ENCODE measurements at places on chromosomes 2 and 18.

GRCh38 chr18:12595571-12596255, 62.2 kb downstream of the SPIRE1 start:
- no peak for DNase-seq

GRCh38 chr18:62797329-62797728, 82.0 kb downstream of the PHLPP1 start:
- no peak for DNase-seq

- no peak for DNase-seq
Measured at GRCh38 chr2:119198240-119198840, 25.3 kb upstream of the STEAP3 start.

DNA sequence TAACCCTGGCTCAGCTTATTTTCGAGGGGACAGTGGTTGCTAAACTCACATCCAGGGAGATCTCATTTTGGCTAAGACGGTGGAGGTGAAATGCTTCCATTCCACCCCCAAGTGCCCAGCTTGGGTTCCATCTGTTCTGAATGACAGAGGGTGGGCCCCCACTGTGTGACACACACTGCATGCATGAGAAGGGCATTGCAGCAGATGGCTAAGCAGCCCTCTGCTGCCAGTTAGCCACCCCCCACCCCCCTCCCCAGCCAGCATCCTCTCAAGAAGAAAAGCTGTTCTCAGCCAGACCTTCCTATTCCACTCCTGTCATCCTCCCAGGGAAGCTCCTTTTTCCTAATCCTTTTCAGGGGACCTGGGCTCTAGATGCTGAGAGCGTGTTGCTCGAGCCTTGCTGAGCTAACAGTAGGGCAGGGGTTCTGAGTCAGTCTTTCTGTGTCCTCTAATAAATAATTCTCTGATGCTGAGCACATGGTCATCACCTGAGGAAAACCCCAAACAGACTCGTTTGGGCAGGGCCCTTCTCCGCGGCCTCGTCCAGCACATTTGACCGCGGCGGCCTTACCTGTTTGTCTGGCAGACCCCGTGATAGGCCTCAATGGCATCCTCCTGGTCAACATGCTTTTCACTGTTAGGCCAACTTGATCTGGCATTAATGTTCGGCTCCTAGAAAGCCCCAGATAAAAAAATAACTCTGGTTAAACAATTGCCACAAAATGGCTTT, 49.5 kb upstream of the ACAA2 start:
- no peak for DNase-seq

DNA sequence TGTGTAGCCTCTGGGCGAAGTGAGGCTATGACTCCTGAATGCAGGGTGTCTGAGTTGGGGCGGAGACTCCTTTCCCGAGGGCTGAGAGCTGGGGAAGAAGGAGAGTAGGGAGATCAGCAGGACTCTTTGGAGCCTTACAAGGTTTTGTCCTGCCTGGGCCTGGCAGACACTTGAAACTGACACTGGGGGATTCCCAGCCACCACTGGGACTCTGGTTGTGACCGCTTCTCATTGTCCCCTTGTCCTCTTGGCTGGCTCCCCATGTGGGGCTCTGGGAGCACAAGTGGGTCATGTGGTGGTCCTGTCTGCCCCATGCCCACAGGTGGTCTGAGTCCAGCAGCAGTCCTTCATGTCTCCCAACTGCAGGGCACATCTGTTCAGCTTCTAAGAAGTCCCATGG, 78.2 kb upstream of the MGAT4A start:
- no peak for DNase-seq

DNA sequence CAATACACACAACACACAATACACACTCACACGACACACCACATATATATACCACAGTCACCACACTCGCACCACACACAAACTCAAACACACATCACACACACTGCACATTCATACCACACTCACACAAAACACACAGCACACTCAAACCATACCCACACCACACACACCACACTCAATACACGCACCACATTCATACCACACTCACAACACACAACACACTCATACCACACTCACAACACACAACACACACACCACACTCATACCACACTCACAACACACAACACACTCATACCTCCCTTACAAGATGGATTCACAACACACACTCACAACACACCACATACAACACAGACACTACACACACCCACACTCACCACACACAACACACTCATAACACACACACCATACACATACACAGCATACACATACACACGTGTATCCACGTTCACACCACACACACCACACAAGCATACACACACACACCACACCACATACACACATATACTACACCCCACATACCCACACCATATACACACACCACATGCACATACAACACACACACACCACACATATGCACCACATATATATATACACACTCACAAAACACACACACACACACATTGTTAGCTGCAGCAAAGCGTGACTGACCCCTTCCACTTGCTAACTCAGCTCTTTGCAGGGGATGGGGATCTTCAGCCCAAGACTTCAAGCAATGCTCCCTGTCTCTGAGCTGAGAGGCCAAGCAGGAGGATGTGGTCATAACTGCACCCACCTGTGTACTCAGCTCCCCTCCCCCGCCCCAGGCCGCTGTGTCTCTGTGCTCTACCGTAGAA, 59.0 kb downstream of the SDC1 start:
- no peak for DNase-seq
